ENCODE measurements at places on chromosomes 4 and X.

- no peak for DNase-seq
Measured at GRCh38 chrX:37746218-37746941, 33.5 kb upstream of the CYBB start.

- no peak for DNase-seq
Measured at GRCh38 chrX:44036336-44036735, 63.1 kb upstream of the NDP start.

- no peak for DNase-seq
Measured at GRCh38 chr4:7526491-7526890, 91.8 kb upstream of the PSAPL1 start.

DNA sequence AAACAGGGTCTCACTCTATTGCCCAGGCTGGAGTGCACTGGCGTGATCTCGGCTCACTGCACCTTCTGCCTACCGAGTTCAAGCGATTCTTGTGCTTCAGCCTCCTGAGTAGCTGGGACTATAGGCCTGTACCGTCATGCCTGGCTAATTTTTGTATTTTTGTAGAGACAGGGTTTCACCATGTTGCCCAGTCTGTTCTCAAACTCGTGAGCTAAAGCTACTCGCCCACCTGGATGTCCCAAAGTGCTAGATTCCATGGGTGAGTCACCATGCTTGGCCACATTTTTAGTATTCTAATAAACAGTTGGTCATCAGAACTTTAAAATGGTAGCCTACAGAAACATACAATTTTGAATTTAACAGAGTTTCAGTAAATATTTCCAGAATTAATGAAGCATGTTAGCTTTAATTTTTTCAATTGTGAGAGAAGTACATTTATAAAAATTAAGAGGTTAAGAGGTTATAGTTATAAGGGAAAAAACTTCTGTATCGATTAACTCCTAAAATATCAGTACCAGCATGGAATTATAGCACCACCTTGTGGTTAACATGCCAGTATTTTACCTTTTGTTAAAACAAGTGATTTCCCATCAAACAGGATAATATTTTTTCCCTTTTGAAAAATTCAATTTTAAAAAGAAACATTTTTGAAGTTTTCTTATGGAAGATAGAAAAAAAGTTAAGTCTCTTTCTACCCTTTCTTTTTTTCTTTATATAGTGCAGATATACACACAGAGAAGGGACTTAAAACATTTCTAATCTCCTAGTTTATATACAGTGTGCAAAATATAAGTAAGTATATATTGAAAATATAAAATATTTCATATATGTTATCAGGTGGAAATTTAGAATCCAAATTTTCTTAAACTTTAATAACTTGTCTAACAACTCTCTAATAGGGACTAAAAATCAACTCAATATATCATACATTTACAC is 35.4 kb downstream of the CEP44 start:
- peak; percentile 5 for DNase-seq

DNA sequence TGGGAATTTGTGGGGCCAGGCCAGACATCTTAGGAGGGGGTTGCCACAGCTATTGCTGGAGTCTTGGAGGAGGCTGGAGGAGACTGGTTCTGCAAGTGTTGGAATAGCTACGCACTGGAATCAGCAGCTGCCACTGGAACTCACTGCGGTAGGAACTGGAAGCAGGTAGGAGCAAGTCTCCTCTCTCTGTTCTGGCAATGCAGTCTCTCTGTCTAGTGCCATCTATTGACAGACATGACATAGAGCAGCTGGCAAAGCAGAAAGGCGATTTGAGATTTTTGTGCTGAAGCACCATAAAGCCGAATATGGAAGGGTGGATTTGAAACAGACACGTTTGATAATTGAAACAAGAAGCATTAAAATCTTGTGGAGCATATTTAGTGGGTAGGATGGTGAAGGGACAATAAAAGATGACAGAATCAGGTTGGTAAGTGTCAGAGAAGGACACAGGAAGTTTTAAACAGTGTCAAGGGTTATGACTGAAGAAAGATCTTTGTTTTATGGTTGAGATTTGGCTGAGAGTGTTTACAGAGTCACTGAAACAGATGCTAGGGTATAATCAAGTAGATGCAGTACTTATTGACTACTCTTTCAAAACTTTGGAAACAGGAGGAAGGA is 23.5 kb upstream of the SYNPO2 start:
- peak; percentile 54 for DNase-seq

DNA sequence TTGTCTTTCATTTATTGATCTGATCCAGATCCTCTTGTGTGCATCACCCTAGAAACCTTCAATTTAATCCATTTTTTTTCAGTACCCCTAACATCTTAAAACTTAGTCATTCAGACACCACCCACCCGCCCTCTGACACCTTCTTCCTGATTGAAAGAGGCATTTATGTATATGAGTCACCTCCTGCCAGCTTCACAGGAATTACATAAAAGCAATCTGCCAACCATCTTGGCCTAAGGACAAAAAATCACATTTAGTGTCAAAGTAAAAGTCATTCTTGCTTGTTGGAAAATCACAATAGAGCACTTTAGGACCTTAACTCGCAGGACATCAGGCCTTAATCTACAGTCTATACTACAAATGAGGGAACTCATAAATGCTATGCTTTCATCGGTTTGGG is 52.1 kb downstream of the NDST3 start:
- no peak for DNase-seq

DNA sequence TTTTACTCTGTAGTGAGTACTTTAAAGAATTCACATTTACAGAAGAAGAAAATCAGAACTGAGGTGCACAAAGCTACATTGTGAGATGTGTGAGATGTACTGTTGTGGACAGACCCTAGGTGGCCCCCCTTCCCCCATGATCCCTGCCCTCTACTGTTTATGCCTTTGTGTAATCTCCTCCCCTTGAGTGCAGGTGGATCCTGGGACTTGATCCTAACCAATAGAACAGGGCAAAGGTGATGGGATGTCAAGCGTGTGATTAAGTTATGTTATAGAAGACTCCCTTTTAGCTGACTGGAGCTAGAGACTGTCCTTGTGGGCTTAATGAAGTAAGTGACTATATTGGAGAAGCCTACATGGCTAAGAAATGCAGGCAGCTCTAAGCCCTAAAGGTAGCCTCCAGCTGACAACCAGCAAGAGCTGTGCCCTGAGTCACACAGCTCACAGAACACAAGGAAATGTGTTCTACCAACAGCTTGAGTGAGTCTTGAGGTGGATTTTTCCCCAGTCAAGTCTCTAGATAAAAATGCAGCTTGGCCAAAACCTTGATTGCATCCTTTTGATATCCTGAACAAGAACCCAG is 225.2 kb upstream of the LEF1 start:
- no peak for DNase-seq
